ENCODE measurements at places on chromosomes 4 and X. TPM values are rescaled to one million over a fixed set of nuclear protein-coding genes. Genes with fewer than 3 reads are reported as not detected.

DNA sequence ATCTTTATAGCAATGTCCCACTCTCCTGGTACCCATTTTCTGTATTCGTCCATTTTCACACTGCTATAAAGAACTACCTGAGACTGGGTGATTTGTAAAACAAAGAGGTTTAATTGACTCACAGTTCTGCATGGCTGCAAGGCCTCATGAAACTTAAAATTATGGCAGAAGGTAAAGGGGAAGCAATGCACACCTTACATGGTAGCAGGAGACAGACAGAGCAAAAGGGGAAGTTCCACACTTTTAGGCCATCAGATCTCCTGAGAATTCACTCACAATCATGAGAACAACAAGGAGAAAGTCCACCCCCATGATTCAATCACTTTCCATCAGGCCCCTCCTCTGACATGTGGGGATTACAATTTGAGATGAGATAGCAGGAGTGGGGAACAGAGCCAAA, 49.7 kb downstream of the TMLHE start:
- no peak for DNase-seq

GRCh38 chr4:16783119-16783518, 115.3 kb downstream of the LDB2 start:
- DNase-seq = no peak

CSAG1 gene
- not detected for total RNA-seq

GRCh38 chr4:127525608-127526007, 107.1 kb upstream of the INTU start:
- no peak for DNase-seq

DNA sequence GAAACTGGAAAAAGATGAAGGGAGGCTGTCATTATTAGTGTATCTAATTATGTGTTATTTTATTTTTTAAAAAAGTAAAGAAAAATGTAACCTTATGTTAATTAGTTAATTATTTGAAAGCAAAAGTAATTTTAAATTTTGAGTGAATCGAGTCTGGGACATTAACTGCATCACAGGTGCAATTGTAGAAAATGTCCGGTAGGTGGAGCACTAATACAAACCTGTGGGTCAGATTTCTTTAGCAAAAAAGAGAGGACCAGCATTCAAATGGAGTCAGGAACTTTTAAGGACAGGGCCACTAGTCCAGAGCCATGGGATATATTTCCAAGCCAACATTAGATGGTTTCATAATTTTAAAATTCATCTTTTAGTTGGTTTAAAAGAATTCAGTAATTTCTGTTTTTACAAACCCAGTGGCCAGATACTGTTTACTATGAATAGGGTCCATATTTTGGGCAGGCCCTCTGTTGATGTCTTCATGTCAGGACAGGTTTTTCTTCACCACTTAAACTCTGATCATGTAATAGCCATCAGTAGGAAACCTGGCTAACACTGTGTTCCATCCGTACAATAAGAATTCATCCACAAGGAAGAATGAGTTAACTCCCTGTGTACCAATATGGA, 27.2 kb downstream of the BST1 start:
- DNase-seq = no peak
